ENCODE measurements at places on chromosomes 12 and 14. TPM values are rescaled to one million over a fixed set of nuclear protein-coding genes. Genes with fewer than 3 reads are reported as not detected.
A peak's percentile ranks its signal among the peaks of the same experiment; 100 is the strongest.

- no peak for DNase-seq
These were observed 507 bp downstream of the BAZ2A start for GRCh38 chr12:56629459-56630179.

DNA sequence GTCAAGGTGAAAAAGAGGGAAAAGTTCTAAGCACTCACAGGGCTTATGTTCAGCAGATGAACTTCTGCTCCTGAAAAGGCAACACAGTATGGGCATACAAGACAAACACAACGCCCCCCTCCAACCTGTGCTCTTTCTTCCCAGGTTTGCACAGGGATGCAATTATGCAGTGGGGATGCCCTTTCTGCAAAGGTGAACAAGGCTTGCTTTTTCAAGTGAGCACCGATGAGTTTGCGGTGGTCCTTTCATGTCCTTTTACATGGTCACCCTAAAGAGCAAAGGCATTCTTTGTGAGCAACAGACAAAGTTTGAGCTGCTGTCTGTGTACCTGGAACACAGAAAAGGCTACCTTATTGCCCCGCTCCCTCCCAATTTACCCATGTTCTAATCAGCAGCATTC, 6.7 kb downstream of the KITLG start:
- DNase-seq, result no peak

GRCh38 chr14:60215520-60216420, 33.3 kb upstream of the PPM1A start:
- no peak for DNase-seq

DNA sequence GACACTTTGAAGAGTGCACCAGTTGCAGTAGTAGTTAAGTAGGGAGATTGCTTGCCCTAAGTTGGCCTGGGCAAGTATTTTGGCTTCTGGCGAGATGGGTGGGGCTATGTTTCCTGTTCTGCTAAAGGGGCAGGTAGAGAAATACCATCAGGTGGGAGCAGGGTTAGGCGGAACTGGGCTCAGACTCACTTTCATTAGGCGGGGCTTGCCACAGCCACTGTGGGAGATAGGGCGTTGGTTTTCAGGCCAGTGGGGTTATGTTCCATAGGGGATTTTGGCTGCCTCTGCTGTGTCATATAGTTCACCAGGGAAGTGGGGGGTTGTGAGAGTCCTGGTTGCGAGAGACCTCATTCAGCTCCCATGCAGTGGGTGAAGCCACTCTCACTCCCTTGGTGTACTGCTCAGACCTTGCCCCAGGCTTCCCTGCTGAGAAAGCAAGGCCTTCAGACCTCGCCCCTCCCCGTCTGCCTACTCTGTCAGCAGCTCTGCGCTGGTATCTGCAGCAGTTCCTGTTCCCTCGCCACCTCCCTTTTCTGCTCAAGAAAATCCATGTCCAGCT, 43.3 kb downstream of the AEBP2 start:
- DNase-seq, result no peak

GRCh38 chr12:82644896-82645295, 41.8 kb upstream of the TMTC2 start:
- no peak for DNase-seq

DNA sequence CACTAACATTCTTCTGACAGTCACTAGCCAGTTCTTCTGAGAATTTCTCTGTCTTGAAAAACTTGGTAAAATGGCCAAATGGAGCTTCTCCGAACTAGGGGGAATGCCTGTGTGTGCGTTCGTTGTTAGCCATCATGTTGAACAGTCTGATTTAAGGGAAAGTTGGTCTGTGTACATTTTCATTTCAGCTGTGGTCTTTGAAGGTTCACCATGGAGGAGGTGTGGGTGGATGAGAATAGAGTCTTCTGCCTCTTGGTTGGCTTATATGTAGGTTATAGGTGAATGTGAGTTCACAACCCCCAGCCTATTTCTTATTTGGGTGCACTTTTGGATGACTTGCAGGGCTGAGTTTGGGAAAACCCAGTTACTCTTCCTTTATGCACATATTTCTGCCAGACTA, 12.9 kb downstream of the ETV6 start:
- DNase-seq, result no peak

Gene CFAP251
- total RNA-seq, result 0.68 TPM

DNA sequence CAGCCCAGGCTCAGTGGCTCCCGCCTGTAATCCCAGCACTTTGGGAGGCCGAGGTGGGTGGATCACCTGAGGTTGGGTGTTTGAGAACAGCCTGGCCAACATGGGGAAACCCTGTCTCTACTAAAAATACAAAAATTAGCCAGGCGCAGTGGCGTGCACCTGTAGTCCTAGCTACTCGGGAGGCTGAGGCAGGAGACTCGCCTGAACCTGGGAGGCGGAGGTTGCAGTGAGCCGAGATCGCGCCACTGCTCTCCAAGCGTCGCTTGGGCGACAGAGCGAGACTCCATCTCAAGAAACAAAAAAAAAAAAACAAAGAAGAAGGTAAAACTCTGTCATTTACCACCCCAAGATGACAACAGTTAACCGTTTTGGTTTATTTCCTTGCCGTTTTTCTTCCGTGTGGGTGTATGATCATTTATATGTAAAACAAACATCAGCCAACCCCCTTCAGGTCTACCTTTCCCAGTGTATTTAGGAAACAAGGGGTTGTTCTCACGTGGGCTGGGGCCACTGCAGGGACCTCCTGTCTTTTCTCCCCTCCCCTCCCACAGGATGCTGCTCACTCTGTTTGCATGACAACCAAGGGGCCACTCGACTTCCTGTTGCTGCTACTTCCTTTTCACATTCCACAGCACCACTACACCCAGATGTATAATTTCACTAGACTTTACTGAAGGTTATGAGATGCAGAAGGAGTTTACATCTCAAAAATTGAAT, 13.6 kb downstream of the TTC9 start:
- no peak for DNase-seq

- no peak for DNase-seq
These were observed 9.8 kb upstream of the MCRS1 start for GRCh38 chr12:49577589-49578315.

- peak; percentile 78 for DNase-seq
These were observed 144.2 kb downstream of the PLEKHA5 start for GRCh38 chr12:19273482-19274330.

Gene CLEC12A
- 1.4 TPM for total RNA-seq

- DNase-seq, result no peak
These were observed 82.4 kb downstream of the TTC9 start for GRCh38 chr14:70724110-70724509.

DNA sequence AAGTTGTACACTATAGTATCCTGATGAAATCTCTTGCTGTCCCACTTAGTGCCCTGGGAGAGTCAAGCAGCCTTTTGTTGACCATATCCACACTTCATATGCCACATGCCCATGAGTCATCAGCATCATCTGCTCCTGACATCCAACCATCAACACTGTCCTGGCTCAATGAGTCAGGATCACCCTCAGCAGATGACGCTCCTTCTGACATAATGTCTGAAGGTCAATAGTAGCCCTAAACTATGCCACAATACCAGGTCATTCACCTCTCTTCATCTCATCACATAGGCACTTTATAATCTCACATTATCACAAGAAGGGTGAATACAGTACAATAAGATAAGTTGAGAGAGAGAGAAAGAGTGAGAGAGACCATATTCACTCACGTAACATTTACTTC, 369.0 kb upstream of the FAR2 start:
- no peak for DNase-seq

- DNase-seq, result no peak
These were observed 171.5 kb downstream of the ASCL1 start for GRCh38 chr12:103128862-103129501.

- no peak for DNase-seq
These were observed 77.8 kb downstream of the DDX51 start for GRCh38 chr12:132066345-132066685.

DNA sequence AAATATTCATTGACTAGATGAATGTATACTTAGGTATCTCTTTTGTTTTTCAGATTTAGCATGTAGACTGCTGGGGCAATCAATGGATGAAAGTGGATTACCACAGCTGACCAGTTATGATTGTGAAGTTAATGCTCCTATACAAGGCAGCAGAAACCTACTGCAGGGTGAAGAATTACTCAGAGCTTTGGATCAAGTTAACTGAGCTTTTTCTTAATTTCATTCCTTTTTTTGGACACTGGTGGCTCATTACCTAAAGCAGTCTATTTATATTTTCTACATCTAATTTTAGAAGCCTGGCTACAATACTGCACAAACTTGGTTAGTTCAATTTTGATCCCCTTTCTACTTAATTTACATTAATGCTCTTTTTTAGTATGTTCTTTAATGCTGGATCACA, 15.3 kb upstream of the SNAPC1 start:
- no peak for DNase-seq
